ENCODE measurements at places on chromosomes 16 and 17.

DNA sequence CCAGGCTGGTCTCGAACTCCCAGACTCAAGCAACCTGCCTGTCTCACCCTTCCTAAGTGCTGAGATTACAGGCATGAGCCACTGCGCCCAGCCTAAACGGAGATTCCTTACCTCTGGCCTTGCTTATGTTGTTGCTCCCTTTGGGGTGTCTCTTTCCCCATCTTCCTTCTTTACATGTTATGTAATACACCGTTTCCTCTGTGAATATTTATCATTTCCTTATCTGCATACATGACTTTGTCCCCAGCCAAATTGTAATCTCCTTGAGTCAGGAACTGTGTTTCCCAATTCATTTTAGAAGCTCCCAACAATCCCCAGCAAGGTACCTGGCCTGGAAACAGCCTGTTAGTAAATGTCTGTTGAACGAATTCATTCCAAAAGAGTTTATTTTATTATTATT lies 15.7 kb downstream of the COPZ2 start:
- no peak for DNase-seq

DNA sequence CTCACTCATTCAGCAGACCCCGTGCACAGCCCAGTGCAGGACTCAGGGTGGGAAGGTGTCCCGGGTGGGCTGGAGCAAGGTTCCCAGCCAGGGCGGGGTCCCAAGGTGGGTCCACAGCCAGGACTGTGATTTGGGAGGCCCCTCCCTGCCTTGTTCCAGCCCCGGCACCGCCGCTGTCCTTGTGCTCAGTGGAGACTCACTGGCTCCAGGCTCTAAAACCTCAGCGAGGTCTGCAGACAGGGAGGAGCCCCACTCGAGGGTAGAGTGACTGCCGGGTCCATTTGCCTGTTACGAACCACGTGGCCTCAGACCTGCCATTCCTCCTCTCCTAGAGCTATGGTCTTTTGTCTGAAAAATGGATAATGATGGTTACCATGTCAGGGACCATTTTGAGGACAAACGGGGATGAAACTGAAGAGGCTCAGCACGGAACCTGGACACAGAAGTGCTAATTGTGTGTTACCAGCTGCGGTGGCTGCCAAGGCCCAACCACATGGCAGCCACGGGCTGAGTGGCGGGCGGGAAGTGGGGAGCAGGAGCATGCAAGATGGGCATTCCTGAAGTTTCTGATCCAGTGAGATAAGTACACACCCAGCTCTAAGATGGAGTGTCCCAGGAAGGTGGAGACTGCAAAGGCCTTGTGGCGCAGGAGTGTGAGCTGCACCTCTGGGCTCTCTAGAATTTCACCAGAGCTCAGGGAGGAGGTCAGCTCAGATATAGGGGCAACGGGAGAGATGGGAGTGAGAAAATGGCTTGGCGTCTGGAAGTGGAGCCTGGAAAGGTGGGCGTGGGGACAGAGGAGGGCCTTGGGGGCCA lies 317.6 kb downstream of the SEC14L1 start:
- no peak for DNase-seq

- DNase-seq = no peak
Measured at GRCh38 chr17:72158895-72159885, 38.4 kb downstream of the SOX9 start.

GRCh38 chr17:73588891-73589290 lies 55.4 kb downstream of the SDK2 start:
- no peak for DNase-seq

DNA sequence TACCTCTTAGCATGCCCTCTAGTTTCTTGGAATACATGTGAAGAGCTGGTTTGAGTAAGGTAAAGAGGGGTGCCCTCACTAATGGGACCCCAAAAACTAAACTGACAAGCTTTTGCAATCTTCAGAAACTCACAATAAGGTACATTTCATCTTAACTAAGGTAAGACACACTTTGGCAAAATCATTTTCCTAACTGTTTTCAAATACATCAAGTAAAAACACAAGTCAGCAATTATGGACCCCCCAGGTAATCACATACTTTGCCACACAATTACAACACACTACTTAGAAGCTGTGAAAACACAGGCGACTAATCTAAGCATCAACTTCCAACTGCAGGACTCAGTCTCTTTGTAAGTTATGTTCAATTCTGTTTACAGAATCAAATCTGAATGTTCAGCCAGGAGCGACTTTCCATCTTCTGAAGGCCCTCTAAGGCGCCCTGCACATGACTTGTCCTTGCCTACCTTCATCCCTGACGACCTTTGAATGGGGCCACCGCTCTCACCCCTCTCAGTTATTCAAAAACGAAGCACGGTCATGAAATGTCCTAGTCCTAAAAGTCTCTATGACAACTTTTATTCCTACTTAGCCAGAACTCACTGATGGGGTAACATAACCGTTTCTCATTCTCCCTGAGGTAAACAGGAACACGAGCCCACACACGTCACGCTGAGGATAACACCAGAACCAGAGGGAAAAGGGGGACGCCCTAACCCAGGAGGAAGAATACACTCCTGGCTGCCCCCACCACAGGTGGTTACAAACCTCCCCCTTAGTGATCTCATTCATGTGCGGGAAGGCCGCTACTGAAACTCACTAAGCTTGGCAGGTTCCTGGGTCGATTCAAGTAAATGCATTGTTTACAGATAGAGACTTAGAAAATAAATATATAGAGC lies 5.5 kb downstream of the CREBBP start:
- no peak for DNase-seq

- DNase-seq = no peak
Measured at GRCh38 chr16:72502594-72503005, 330.6 kb upstream of the PMFBP1 start.

- peak; percentile 13 for DNase-seq
Measured at GRCh38 chr16:12095275-12096156, 119.0 kb downstream of the SNX29 start.

- DNase-seq = no peak
Measured at GRCh38 chr17:28470914-28471366, 2.5 kb upstream of the SLC13A2 start.

GRCh38 chr17:15470536-15470935 lies 3.1 kb upstream of the CDRT4 start:
- DNase-seq = no peak

GRCh38 chr17:41864498-41864835 lies 756 bp downstream of the KLHL11 start:
- DNase-seq = no peak

DNA sequence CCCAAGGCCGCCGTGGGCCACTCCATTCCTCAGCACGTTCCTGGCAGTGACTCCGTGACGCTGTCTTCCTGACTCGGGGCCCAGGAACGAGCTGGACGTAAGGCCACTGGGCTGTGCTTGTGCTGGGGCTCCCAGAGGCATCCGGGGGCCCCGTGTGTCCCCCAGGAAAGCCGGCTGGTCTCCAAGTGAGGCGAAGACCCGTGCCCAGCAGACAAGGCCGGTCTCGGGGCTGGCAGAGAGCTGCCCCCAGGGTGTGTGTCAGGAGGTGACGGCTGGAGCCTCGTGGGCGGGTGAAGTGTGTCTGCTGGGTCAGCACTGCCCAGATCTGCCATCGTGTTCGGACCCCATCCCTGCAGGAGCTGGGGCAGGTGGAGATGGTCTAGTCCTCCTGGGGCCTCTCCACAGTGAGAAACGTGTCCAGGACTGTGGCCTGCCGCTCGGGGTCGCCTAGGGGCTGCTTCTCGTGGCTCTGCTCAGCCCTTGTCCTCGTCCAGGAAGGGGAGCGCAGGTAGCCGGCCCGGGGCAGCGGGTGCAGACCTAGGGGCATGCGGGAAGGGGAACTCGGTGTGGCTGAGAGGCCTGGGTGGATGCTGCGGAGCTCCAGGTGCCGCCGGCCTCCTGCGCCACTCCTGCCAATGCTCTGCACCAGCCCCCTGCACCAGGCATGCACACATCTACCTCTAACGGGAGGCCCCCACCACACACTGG lies 13.1 kb downstream of the DBNDD1 start:
- DNase-seq = no peak

DNA sequence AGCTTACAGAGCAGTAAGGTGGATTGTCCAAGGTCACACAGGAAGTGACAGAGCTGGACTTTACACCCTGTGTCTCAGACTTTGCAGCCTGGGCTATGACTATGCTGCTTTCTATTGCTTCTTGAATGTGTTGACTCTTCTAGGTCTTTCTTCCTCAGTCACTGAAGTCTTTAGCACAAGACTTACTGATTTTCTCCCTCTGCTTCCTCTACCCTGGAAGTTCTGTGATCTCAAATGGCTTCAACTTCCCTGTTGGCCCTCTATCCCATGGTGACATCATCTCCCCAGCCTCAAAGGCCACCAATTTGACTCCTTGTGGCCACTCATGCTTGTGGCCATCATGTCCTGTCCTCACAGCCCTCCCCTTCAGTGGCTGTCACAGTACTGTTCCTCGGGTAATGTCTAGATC lies 181.3 kb downstream of the HS3ST3A1 start:
- DNase-seq = no peak

- no peak for DNase-seq
Measured at GRCh38 chr16:57167953-57168352, 17.9 kb downstream of the PSME3IP1 start.

DNA sequence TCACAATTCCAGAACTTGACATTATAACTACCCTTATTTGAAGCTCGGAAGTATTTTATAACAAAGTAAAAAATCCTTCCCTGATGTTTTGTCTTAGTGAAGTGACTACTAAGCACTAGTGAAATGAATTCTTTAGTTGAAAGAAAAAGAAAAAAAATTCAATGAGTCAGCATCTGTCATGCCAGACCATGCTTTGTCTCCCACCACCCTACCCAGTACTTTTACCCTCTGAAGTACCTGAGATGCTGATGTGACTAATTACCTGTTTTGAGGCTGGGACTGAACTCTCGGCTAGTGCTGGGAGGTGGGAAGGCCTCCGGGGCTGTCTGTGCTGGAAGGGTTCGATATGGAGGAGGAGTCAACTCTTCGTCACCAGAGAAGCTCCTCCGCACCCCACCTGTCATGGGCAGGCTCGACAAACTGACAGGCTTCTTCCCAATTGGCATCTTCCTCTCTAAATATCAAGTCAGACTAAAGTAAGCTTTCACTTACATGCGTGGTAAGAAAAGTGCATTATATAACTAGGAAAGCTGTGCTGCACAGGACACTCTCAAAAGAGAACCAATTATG lies 19.6 kb downstream of the NME2 start:
- DNase-seq = no peak

DNA sequence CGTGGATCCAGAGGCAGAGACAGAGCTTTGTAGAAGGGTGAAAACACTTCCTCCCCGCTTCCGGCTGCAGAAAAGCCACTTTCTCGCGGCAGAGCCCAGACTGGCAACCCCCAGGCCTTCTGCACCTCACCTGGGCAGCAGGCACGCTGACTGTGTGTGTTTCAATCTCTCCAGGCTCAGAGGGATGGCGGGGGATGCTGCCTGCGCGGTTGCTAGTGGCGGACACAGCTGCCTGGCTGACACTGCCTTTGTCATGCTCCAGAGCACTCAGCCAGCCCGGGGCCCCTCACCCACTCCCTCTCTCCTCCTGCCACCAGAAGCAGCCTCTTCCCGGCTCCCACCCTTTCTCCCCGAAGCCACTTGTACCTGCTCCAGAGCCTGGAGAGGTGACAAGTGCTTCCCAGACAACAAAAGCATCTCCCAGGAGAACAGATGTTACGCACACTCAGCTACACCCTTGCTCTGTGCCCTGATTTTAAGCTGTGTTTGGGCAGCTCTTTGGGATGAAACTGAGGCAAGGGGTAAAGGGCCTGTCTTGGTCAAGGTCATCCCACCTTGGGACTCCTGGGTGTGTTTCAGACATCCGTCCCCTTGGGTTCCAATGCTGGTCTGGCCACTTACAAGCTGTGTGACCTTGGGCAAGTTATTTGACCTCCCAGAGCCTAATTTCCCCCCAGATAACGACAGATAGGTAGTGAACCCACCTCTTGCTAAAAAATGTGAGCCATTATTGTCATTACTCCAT lies 9.2 kb upstream of the GLIS2 start:
- no peak for DNase-seq
